ENCODE measurements at places on chromosomes 16 and 17.
A peak's percentile ranks its signal among the peaks of the same experiment; 100 is the strongest.

GRCh38 chr16:14181371-14182050 lies 110.4 kb downstream of the MRTFB start:
- no peak for DNase-seq

GRCh38 chr16:68361485-68361884 lies 50.7 kb downstream of the PRMT7 start:
- DNase-seq = no peak

- peak; percentile 80 for DNase-seq
These were observed 285.2 kb downstream of the SEC14L1 start for GRCh38 chr17:77425791-77426641.

GRCh38 chr17:4179071-4179470 lies 36.1 kb downstream of the CYB5D2 start:
- no peak for DNase-seq

DNA sequence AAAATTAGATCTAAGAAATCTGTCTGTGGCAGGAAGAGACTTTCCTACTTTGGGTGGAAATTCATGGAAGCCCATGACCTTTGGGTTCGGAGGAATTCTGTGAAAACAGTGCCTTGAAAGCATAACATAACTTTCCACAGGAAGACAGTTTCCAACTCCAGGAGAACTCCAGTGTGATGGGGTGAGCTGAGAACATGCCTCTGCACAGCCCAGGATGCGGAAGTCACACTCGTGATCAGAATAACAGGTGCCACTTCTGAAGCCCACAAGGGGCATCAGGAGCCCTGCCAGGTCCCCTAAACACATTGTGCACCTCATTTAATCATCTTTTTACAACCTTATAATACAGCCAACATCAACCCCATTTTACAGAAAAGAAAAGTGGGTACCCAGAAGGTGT lies 9.7 kb downstream of the TVP23A start:
- no peak for DNase-seq

DNA sequence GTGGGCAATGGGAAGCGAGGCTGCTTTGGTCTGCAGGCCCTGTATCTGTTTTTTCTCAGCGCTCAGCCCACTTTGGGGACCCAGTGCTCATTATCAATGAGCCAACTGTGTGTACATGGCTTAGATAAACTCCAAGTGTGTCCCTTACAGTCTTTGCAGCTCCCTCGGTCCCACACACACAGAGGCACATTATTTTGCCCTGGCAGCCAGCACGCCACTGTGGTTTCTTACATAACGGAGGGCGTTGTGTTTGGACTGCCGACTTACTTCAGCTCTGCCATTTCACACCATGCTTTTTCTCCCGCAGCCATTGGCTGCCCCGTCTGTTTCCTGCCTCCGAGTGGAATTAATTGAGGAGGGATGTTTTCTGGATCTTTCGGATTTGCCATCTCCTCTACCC lies 56.5 kb upstream of the CLEC18A start:
- DNase-seq = no peak

DNA sequence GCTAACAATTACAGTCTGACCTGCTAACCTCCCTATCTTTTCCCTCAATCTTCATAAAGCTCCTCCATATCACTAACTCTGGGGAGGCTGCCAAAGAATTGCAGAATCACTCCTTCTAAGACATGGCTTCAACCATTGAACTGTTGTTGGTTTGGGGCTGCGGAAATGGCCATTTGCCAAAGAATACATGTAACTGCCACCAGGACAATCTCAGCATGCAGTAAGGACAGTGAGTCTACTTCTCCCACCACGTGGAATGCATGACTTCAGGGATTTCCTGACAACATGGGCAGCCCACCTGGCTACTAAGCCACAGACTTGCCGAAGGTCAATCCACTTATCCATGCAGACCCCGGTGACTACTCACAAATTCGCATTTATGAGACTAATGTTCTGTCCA lies 104.3 kb upstream of the NUDT7 start:
- DNase-seq = no peak

- peak; percentile 56 for DNase-seq
These were observed 18.7 kb upstream of the BEAN1 start for GRCh38 chr16:66408163-66409048.

DNA sequence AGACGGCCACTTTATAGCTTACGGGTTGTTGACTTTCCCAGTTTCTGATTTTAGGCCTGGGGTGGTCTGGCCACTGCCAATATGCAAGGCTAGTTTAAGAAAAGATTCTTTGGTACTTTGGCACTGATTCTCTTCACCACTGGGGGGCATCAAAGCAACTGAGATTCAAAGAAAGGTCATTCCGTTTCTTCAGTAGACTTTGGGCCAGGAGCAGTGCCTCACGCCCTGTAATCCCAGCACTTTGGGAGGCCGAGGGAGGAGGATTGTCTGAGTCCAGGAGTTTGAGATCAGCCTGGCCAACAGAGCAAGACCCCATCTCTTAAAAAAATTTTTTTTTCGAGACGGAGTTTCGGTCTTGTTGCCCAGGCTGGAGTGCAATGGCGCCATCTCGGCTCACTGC lies 53.0 kb downstream of the RPA1 start:
- DNase-seq = peak; percentile 17

DNA sequence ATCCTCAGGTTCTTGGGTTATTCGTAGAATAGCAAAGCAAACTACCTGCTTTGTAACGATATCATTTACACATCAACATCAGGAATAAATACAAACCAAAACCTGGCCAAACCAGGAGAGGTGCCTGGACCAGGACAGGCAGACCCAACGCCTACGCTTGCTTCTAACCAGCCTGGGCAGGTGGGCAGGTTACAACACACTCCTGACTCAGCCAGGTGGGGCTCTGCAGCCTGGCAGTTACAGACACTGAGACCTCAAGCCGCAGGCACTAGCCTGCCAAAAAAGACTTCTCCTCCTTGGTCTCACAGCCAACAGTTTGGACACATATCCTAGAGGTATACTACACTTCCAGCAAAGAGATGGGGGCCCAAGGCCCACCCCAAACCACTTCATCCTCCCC lies 14.0 kb downstream of the ANKRD11 start:
- no peak for DNase-seq

GRCh38 chr17:57068707-57069106 lies 16.3 kb upstream of the AKAP1 start:
- DNase-seq = no peak

- DNase-seq = no peak
These were observed 9.1 kb downstream of the TEKT3 start for GRCh38 chr17:15332338-15332737.

DNA sequence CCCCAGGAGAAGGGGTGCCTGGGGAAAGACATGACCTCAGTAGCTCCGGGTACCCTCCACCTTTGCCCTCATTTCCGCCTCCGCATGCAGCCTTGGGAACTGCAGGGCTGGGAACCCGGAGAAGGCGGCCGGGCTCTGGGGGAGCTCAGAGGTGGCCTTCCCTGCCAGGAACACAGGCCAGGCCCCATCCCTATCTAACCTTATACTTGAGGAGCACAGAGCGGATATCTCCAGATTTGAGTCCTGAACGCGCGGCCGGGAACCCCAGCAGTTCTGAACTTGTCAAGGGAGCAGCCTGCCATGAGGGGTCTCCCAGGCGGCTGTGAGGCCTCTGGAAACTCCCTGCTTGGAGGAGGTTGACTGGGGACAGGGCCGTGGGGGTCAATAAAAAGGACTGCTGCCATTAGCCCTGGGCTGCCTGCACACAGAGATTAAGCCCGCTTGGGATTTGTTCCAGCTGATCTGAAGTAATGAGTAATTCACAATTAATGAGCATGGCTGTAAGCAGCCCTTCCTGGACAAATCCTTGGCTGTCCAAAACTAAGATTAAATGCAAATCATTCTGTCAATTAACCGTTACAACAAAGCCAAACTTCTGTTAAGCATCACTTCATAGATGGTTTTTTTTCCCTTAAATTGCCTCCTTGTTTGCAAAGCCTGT lies 26.3 kb upstream of the METRNL start:
- no peak for DNase-seq

GRCh38 chr16:49560004-49560830 lies 186.6 kb downstream of the C16orf78 start:
- DNase-seq = peak; percentile 25

DNA sequence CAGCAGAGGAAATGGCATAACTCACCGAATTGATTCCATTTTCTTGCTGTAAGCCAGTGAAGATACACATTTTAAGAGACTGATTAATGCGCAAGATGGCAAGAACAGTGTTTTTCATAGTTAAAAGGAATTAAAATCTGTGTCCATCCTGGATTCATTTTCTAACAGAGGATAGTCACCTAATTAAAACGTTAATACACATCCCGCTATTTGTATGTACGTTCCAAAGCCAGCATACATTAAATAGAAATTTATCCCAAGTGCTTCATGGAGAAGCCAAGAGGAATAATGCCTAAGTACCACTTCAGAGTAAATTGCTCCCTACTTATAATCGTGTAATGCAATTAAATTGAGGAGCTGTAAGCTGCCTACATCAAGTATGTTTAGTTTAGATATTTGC lies 49.9 kb downstream of the RBFOX1 start:
- DNase-seq = no peak

Data from mucosa of gallbladder (tissue), 1 donor.